ENCODE measurements at places on chromosomes 4 and X. TPM values are rescaled to one million over a fixed set of nuclear protein-coding genes. Genes with fewer than 3 reads are reported as not detected.

The RGN gene
- total RNA-seq: not detected

The ANKRD37 gene
- 3.8 TPM for total RNA-seq

The F11 gene
- not detected for total RNA-seq

The CCDC110 gene
- not detected for total RNA-seq

The SH3TC1 gene
- total RNA-seq: 45.4 TPM

The UNC5C gene
- 0.04 TPM for total RNA-seq

The CCNQ gene
- 46.9 TPM for total RNA-seq

The POU4F2 gene
- total RNA-seq: not detected

The ASB11 gene
- not detected for total RNA-seq

The P2RY10 gene
- not detected for total RNA-seq

The HMGN5 gene
- total RNA-seq: 0.39 TPM

The SSX3 gene
- total RNA-seq: not detected

The P2RY4 gene
- total RNA-seq: not detected

The CENPVL3 gene
- total RNA-seq: 0.08 TPM

The PDGFC gene
- 26.4 TPM for total RNA-seq

The PITX2 gene
- total RNA-seq: not detected

The EVC2 gene
- 8.0 TPM for total RNA-seq

The EXOC1 gene
- total RNA-seq: 17.8 TPM

The SOWAHD gene
- not detected for total RNA-seq

The KLHL4 gene
- total RNA-seq: 0.27 TPM

The CCDC149 gene
- total RNA-seq: 2.6 TPM

The FGFBP1 gene
- 1,548 TPM for total RNA-seq

The SYP gene
- 0.30 TPM for total RNA-seq

The ANXA3 gene
- total RNA-seq: 547 TPM

The OCIAD2 gene
- total RNA-seq: 201 TPM

The IL1RAPL1 gene
- total RNA-seq: not detected

The ZNF630 gene
- total RNA-seq: 1.1 TPM

The SLC49A3 gene
- not detected for total RNA-seq

The PGK1 gene
- total RNA-seq: 217 TPM

The SRPK3 gene
- not detected for total RNA-seq

The CDKL2 gene
- 0.46 TPM for total RNA-seq

The RAB39B gene
- 0.30 TPM for total RNA-seq

The HERC3 gene
- total RNA-seq: 20.8 TPM

The CCDC120 gene
- 6.6 TPM for total RNA-seq

The SOWAHB gene
- total RNA-seq: 0.39 TPM

The HPF1 gene
- 28.5 TPM for total RNA-seq

The UGT2B10 gene
- not detected for total RNA-seq

The ARR3 gene
- not detected for total RNA-seq

The HGFAC gene
- not detected for total RNA-seq
